ENCODE measurements at places on chromosomes 5 and 9.

- no peak for DNase-seq
Measured at GRCh38 chr9:94767331-94768072, 41.0 kb downstream of the AOPEP start.

- DNase-seq, result no peak
Measured at GRCh38 chr9:37011530-37011929, 22.5 kb downstream of the PAX5 start.

- DNase-seq, result no peak
Measured at GRCh38 chr5:53438486-53439472, 41.6 kb upstream of the FST start.

DNA sequence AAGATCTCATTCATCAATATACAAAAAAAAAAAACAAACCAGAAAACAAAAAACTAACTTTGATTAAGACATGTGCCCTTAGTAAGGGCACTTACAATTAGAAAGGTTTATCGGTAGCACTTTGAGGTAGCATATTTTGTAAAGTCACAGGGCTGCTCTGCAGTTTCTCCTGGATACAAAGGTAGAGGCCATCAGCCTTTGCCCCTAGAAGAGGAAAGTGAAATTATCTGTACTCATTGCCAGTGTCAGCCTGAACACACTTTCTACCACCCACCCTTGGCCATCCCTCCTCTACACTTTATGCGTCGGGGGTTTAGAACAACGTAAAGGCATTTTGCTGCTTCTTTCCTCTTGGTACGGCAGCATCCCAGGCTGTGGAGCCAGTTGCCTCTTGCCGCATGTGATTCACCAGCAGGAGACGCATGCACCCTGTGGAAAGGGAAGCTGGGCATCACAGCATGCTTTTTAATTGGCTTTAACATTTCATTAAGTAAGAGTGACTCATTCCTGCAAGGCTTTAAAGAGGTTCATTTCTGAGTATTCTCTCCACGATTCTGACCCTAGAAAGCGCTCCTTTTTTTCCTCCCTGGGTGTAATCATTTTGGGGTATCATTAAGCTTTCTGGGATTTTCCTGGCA is 84.6 kb downstream of the CEMIP2 start:
- DNase-seq, result no peak

DNA sequence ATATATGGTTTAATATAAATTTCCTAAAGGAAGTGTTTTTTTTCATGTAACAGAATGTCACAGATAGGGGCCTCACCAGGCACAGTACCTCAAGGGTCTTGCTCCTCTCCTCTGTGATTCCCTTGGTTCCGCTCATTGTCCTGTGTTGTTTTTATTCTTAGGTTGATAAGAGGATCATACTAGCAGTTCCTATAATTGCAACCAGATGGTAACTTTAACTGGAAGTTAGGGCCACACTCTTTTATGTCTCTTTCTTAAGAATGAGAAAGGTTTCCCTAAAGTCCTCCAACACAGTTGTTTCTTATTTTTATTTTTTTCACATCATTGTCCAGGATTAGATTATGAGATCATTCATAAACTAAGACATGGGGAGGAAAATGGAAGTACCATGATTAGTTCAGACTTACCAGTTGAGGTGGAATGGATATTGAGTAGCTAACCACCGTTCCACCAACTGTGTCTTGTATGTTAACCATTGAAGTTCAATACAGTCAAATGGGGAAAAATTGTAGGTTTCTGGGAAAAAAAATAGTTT is 41.1 kb downstream of the FAM174A start:
- DNase-seq, result no peak

DNA sequence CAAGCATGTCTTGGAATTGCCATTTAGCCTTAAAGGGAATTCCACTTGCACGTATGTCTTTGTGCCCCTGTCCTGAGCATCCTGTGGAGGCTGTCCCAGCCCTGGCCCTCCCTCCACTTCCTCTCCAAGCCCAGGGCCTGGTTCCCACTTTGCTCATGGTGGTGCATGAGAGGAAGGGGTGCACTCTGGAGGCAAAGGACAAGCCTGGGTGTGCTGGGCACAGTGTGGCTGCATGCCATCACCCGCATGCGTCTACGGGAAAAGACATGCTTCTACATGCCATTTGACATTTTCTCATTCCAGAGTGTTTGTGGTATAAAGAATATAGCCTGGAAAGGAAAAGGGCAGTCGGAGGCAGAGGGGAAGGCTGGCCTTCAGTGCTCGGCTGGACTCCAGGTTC is 7.2 kb upstream of the IRX2 start:
- peak; percentile 27 for DNase-seq

GRCh38 chr9:130292106-130292505 is 26.5 kb downstream of the HMCN2 start:
- DNase-seq, result no peak

DNA sequence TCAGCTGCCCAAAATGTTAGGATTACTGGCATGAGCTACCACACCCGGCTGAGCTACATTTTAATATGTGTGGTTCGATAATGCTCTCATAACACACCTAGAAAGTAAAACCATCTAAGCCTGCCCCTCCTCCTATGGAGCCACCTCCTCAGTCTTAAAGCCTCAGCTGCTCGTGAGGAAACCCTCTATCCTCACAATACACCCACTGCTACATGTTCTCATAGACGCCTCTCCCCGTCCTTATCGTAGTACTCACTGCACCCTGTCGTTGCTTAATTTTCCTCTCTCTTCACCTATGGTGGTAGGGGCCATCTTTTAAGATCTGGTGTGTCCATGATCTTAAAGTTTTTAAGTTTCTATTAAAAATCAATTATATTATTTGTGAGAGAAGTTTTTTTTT is 72.9 kb downstream of the RCL1 start:
- DNase-seq, result no peak

DNA sequence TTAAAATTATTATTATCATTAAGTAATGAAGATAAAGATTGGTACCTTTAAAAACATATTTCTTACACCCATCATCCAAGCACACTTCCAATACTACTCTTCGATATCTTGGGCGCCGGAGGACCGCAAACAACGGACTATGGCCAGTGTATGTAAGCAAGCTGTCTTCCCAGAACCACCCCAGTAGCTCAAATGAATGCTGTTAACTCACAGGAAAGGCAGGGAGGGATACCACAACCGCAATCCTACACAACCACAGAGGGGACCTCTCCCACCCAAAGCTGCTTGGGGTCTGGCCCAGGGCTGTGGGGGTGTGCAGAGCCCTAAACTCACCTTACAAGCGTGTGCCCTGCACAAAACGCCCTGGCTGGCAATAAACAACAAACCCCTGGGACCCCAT is 20.6 kb downstream of the GOLM1 start:
- DNase-seq, result no peak

GRCh38 chr5:102722931-102723330 is 32.2 kb upstream of the PAM start:
- DNase-seq, result no peak
